Osteoblast (primary cell): ENCODE measurements at places on chromosomes 3 and 15. TPM values are rescaled to one million over a fixed set of nuclear protein-coding genes. Genes with fewer than 3 reads are reported as not detected.

DNA sequence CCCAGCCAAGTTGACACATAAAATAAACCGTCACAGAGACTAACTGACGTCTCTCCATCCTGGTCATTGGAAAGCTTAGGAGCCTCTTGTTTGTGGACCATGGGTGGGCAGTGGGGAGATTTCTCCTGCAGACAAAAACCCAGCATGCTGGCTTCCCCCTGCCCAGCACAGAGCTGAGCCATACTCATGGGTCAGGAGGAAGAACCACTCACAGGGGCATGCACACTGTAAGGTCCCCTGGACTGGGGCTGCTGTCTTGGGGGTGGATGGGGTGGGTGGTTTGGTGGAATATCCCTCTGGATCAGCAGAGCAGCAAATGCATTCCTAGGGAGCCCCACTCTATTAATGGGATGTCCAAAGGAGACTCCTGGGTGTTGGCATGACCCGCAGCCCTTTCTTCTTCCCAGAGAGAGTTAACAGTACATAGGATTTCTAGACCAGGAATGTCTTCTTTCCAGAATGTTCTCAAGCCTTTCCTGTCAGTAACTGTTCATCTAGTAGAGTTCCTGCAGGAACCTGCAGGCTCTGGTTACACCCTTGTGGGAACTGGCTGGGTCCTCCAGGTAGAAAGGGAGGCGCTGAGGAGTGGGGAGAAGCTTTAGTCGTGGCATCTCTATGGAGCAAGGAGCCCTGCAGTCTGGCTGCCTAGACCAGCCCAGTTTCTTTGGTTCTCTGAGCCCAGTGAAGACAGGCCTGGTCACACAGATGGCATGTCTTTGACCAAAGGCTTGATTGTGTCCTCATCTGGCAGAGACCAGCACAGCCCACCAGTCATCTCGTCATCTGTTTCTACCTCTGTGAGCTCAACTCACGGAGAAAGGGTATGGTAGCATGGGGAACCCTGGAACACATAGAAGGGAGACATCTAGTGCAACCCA, 73.4 kb upstream of the PRR23C start:
- no peak for DNase-seq

GRCh38 chr3:104974316-104974715, 392.4 kb upstream of the ALCAM start:
- no peak for DNase-seq

- no peak for DNase-seq
Observed at GRCh38 chr3:172224560-172225214, 185.3 kb downstream of the FNDC3B start.

GRCh38 chr3:186782542-186783057, 777 bp upstream of the EIF4A2 start:
- no peak for DNase-seq

DNA sequence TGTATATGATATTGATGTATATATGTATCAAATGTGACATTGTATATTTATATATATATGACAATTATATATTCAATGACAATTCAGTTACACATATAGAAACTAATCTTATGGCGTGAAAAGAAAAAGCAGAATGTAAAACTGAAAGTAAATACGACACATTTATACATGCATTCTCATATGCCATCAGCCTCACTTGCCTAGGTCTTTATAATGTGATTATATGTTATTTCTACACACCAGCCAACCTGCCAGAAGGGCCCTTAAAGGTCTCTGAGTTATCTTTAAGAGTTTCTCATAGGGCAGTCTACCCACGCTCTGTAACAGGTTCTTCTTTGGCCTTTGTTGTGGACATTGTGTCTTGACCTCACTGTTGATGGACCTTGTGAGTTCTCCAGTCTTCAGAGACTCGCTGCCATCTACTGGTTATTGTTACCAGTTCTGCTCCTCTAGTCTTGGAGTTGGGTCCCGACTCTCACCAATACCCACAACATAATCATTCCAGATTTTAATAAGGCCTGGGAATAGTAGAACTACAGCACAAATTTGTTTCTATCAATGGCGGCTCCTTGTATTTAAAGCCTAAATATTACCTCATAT, 371.5 kb upstream of the GOLIM4 start:
- DNase-seq, result no peak

- peak; percentile 81 for DNase-seq
Observed at GRCh38 chr15:87764461-87765240, 491.9 kb downstream of the NTRK3 start.

GRCh38 chr3:195900436-195901355, 7.7 kb downstream of the TNK2 start:
- peak; percentile 98 for DNase-seq

DNA sequence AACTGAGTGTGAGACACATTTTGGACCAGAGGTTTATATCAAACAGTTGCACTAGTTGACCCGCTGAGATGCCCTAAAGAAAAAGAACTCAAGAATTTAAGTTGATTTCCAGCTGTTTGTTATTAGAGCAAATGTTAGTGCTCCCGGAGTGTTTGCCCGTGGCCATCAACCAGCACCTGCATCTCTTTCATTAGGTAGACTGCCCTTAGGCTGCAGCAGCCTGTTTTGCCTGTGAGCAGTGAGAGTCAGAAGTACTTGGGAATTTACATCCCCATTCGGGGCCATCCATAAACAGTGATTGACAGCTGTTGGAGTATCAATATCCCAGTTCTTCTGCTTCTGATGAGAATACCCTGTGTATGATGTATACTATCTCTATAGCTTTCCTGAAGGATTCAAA, 492.6 kb downstream of the RBMS3 start:
- no peak for DNase-seq

DNA sequence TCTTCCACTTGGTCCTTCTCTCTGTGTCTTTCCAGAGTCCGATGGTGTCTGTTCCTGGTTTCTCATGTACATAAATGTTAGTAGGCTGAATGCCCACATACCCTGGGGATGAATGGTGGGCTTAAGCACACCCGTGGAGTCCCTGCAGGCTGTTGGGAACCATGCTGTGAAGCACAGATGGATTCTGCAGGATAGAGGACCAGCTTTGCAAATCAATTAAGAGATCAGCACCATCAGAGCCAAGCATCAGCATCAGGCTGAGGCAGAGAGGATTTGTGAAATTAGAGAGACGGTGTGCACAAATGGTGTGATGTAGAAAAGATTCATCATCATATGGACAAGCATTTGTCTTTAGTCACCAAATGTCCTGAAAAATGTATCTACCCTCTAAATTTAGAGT, 127.1 kb downstream of the SV2B start:
- no peak for DNase-seq

DNA sequence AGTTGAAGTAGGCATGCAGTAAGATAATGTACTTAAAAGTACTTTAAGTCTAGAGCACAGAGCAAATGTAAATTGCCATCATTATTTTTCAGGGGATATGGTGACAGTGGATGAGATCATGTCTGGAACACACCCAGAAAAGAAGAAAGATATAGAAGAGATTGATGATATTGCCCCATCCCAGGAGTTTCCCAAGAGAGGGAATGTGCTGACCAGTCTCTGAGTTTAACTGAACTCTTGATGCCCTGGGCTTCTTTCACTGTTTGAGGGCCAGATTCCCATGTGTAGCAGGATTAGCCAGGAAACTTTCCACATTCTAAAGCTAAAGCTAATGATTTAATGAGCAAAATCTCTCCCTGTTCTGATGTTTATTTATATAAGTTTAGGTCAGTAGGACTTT, 366.8 kb upstream of the UMPS start:
- DNase-seq, result peak; percentile 82

DNA sequence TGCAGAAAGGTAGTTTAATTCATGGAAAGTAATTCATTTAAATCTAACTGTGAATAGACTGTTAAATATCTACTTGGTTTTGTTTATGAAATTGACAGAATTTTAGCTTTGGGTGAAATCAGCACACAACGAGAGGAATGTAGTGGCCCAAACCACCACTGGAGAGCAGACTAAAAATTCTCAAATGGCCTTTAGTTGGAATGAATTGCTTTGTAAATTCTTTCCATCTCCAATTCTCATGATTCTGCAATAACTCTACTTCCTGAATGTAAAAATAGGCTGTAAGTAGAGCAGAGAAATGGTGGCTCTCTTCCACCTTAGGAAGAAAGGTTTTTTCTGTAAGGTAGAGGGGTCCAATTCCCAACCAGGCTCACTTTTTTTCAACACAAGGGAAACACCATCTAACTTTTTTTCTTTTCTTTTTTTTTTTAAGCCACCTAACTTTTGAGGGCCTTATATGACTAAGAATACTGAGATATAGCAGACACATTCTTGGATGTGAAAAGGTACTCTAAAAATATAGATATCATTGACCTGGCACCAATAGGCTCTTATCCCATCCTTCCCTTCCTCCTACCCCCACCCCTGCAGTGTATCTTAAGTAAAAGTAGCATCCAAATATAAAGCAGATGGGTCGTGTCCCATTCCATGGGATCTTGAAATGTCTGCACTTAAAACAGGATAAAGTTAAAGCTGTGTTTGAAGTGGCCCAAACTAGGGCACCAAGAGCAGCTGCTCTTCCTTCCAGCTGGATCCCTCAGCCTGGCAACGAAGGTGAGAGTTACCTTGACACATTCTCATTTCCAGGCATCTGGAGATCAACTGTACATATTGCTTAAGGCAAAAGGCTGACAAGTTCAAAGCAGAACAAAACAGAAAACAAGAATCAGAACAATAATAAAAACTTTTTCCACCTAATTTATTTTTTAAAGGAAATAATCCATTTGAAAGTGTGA, 194.1 kb downstream of the TPRG1 start:
- peak; percentile 6 for DNase-seq

GRCh38 chr3:117748131-117748530, 1038.6 kb downstream of the TUSC7 start:
- DNase-seq, result no peak

DNA sequence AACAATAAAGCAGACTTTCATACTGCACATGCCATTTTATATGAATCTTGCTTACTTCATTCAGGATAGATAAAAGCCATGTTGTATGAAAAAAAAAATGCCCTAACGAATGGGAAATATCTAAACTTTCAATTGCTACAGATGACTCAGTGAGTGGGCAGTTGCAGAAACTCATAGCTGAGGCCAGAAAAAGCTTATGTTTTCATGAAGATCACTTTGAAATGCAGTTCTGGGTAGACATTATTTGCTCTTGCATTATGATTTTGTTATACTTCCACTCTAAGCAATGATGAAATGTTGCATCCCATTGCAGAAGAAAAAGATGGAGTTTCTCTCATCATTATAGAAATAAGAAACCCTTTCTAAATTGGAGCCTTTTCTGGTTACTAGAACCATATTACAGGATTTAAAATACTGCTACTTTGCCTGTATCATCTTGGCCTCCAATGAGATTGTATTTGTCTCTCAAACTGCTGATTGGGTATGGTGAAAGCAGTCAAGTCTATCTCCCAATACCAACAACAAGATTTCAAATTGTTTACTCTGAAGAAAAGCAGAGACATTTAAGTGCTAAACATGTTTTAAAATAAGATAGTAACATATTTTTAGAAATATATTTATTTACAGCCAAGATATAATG, 17.0 kb downstream of the PEAK1 start:
- DNase-seq, result peak; percentile 55

DNA sequence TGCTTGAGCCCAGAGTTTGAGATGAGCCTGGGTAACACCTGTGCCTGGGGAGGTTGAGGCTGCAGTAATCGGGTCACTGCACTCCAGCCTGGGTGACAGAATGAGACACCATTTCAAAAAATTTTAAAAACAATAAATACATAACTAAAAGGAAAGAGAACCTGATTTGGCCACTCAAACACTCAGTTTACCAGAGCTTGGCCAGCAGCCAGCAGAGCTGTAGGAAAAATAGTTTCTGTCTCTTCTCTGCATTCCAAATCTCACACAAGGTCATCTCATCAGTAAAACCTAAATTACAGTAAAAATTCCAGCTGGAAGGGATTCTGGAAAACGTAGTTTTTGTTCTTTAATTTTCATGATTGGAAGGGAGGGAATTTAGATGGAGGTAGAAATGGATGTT, 7.8 kb upstream of the PPM1L start:
- DNase-seq, result no peak

DNA sequence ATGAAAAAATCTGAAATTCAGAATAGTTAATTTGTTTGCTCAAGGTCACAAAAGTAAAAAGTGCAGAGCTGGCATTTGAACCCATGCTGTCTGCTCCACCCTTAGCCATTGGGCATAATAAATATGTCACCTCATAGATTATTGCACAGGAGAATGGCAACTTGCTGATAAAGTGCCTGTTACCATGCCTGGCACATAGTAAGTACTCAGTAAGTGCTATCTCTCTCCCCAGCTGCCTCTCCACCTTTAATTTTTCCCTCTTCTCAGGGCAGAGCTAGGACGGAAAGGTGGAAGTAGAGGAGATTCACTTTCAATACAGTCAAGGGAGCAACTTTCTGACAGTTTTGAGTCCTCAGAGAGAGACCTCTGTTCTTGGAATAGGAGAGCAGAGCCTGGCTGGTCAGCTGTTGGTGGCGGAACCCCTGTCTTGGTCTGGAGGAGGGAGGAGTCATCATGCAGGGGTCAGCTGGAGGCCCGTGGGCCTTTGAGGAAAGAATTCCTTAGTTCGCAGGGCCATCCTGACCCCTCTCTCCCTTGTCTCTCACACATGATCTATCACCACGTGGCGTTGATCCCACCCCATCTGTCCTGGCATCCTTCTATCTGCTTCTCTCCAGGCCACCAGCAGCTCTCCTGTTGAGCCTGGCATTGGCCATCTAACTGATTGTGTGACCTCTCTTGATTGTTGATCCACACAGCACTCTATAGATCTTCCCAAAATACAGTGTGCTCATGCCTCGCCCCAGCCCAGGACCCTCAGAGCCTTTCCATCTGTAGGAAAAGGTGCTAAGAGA, 149.3 kb downstream of the RPLP1 start:
- no peak for DNase-seq

GRCh38 chr3:197541756-197542539, 13.8 kb downstream of the BDH1 start:
- peak; percentile 73 for DNase-seq

GRCh38 chr3:107216229-107216628, 161.0 kb upstream of the CCDC54 start:
- no peak for DNase-seq

GRCh38 chr15:80490431-80490990, 86.3 kb downstream of the ARNT2 start:
- DNase-seq, result no peak

ANKRD34C gene
- total RNA-seq, result not detected in 2 replicates

BDH1 gene
- 5.6 and 5.8 TPM in 2 replicates for total RNA-seq

MYLK gene
- total RNA-seq, result 232 and 268 TPM in 2 replicates

DHX36 gene
- 39.2 and 40.2 TPM in 2 replicates for total RNA-seq

GOLGA8J gene
- total RNA-seq, result 0.29 TPM in 1 of 2 replicates, not detected in the other

SNX22 gene
- total RNA-seq, result under 0.01 and 0.29 TPM in 2 replicates

MELTF gene
- 2.4 and 5.1 TPM in 2 replicates for total RNA-seq

SPESP1 gene
- total RNA-seq, result 2.9 TPM in 2 replicates

FAM227B gene
- total RNA-seq, result 4.3 and 6.2 TPM in 2 replicates
